ENCODE measurements at places on chromosomes 16 and 17. TPM values are rescaled to one million over a fixed set of nuclear protein-coding genes. Genes with fewer than 3 reads are reported as not detected.

The IL21R gene
- not detected for total RNA-seq

DNA sequence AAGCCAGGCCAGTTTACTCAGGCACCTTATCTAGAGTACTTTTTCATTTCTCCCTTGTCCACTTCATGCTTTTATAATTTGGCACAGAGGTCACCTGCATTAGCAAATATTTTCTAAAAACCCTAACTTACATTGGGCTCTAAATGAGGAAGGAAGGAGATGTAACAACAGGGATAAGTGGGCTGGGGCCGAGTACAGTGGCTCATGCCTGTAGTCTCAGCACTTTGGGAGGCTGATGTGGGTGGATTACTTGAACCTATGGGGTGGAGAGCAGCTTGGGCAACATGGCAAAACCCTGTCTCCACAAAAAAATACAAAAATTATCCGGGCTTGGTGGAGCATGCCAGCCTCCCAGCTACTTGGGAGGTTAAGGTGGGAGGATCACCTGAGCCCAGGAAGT, 55.9 kb downstream of the TMEM100 start:
- no peak for DNase-seq
- H3K4me1 ChIP-seq = peaks cover 23% of the 10 kb centered on the region
- no peak overlapping the region for H3K4me3 ChIP-seq

DNA sequence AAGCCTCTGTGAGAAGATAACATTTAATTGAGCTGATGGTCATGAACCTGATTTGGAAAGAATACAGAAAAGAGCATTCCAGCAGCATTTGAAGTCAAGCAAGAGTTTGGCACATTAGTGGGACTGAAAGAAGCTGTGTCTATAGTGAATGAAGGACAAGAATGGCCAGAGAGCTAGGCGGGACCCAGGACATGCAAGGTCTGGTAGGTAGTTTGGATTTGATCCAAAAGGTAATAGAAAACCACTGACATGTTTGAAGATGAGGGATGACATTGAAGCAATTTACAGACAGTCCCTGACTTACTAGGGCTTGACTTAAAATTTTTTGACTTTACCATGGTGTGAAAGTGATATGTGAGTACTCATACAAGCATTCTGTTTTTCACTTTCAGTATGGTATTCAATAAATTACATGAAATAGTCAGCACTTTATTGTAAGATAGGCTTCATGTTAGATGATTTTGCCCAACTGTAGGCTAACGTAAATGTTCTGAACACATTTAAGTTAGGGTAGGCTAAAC, 7.6 kb downstream of the CYB5B start:
- no peak for DNase-seq
- peaks cover 16% of the 10 kb centered on the region for H3K4me1 ChIP-seq
- H3K27ac ChIP-seq = no peak overlapping the region
- H3K27me3 ChIP-seq = peaks cover 2% of the 10 kb centered on the region

GRCh38 chr17:50934672-50935220, 68.6 kb upstream of the TOB1 start:
- H3K4me3 ChIP-seq = no peak overlapping the region
- no peaks in the 10 kb centered on the region for H3K36me3 ChIP-seq
- no peak for DNase-seq
- H3K4me1 ChIP-seq = peaks cover 3% of the 10 kb centered on the region
- peaks cover 2% of the 10 kb centered on the region for H3K27me3 ChIP-seq

DNA sequence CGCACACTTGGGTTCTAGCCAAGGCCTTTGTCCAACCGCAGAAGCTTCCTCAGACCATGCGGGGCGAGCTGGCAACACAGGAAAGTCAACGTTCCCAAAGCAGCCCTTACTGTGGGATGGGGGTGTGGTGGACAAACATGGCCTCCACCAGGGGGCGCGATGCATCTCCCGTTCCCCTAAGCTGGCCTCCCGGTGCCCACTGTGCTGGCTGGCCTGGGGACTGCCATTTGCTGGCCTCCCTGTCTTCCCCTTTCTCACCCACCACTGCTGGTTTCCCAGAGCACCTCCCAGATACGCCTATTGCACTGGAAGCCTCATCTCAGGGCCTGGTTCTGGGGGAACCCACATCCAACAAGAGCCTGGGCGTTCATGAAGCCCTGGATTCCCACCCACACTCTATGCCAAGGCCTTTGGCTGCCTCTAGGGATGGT, 145.3 kb downstream of the IRF8 start:
- no peaks in the 10 kb centered on the region for H3K36me3 ChIP-seq
- peaks cover 14% of the 10 kb centered on the region for H3K27me3 ChIP-seq
- peaks cover 22% of the 10 kb centered on the region for H3K4me1 ChIP-seq
- H3K27ac ChIP-seq = peak overlapping the region; percentile 24
- H3K4me3 ChIP-seq = no peak overlapping the region
- peak; percentile 84 for DNase-seq

The HBQ1 gene
- total RNA-seq = not detected

The TRPV3 gene
- not detected for total RNA-seq

DNA sequence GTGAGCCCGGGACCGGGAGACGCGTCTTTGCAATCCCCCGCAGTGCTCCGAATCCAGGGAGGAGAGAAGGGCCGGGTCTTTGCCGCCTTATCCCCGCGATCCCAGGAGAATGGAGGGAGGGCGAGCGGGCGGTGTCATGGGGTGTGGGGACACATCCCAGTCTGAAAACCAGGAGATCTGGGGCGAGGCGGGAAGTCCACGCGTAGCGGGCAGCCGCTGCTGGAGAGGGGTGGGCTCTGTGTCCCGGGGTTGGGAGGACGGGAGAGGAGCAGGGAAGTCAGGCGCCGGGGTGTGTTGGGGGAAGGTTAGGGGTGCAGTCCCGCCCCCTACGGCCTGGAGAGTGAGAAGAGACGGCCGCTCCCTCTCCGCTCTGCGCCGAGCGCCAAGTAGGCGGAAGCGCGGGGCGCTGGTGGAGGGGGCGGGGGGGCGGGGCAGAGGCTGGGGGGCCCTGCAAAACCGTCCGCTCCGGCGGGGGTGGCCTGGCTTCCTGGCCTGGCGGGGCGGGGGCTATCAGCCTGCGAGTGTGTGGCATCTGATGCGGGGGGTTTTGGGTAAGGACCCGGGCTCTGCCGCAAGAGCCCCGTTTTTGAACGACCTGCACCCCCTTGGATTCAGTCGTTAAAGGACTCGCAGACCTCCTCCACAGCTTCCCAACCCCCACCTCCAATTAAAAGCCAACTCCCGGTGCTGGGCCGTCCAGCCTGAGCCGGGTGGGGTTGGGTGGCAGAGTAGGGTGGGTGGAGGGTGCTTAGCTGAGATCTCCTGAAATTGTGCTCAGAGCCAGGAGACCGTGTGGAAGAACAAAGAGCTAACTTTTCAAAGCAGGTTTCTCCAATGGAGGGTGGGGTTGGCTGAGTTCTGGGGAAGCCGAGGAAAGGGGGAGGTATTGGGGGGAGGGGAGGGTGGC, 654 bp downstream of the LASP1 start:
- H3K27me3 ChIP-seq = peaks cover 35% of the 10 kb centered on the region
- peaks cover 37% of the 10 kb centered on the region for H3K4me1 ChIP-seq
- DNase-seq = peak; percentile 49
- peaks cover 13% of the 10 kb centered on the region for H3K36me3 ChIP-seq
- H3K27ac ChIP-seq = peak overlapping the region; percentile 48

The CPHXL gene
- not detected for total RNA-seq

- peaks cover 35% of the 10 kb centered on the region for H3K4me1 ChIP-seq
- H3K36me3 ChIP-seq = peaks cover 10% of the 10 kb centered on the region
- no peak for DNase-seq
- H3K27me3 ChIP-seq = peaks cover 10% of the 10 kb centered on the region
Measured at GRCh38 chr17:8628172-8628571, 2.4 kb downstream of the MYH10 start.

The MOSMO gene
- total RNA-seq = 15.1 TPM

GRCh38 chr16:89055894-89056555, 37.6 kb upstream of the ACSF3 start:
- H3K27ac ChIP-seq = no peak overlapping the region
- DNase-seq = no peak
- H3K36me3 ChIP-seq = no peaks in the 10 kb centered on the region
- H3K4me1 ChIP-seq = no peaks in the 10 kb centered on the region
- H3K27me3 ChIP-seq = peaks cover 5% of the 10 kb centered on the region

All from endothelial cell (in vitro differentiated cells).